A549 treated with CORT108297 at 1 μM for 4 hours (cell line): ENCODE measurements at places on chromosomes 16 and 17. TPM values are rescaled to one million over a fixed set of nuclear protein-coding genes. Genes with fewer than 3 reads are reported as not detected.

The HOXB5 gene
- 1.5 to 2.9 TPM (median 2.6 TPM) in 5 replicates for total RNA-seq

The SGCA gene
- 1.3 to 2.5 TPM (median 1.9 TPM) in 5 replicates for total RNA-seq

The TVP23B gene
- 62.8 to 89.7 TPM (median 68.5 TPM) in 5 replicates for total RNA-seq

The ITFG1 gene
- 39.2 to 43.7 TPM (median 40.6 TPM) in 5 replicates for total RNA-seq

The PAQR4 gene
- total RNA-seq = 29.3 to 49.0 TPM (median 45.3 TPM) in 5 replicates

The STXBP4 gene
- total RNA-seq = 3.5 to 8.1 TPM (median 4.8 TPM) in 5 replicates

The ITGAD gene
- 0.02 TPM in 1 of 5 replicates, not detected in the others for total RNA-seq

The EFNB3 gene
- total RNA-seq = 1.1 to 1.6 TPM (median 1.5 TPM) in 5 replicates

The RTN4RL1 gene
- 2.8 to 4.0 TPM (median 3.4 TPM) in 5 replicates for total RNA-seq

The TMC7 gene
- total RNA-seq = 7.2 to 10.8 TPM (median 9.9 TPM) in 5 replicates

The NACA2 gene
- not detected in 5 replicates for total RNA-seq

The CYTH1 gene
- 48.9 to 60.7 TPM (median 52.0 TPM) in 5 replicates for total RNA-seq

The FNDC8 gene
- total RNA-seq = not detected in 5 replicates

The RAB26 gene
- 2.4 to 4.6 TPM (median 3.5 TPM) in 5 replicates for total RNA-seq
